ENCODE measurements at places on chromosomes 12 and 14.

DNA sequence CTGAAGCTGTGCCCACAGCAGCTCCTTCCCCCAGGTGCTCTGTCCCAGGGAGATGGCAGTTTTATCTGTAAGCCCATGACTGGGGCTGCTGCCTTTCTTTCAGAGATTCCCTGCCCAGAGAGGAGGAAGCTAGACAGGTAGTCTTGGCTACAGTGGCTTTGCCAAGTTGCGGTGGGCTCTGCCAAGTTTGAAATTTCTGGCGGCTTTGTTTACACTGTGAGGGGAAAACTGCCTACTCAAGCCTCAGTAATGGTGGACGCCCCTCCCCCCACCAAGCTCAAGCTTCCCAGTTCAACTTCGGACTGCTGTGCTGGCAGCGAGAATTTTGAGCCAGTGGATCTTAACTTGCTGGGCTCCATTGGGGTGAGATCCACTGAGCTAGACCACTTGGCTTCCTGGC, 124.7 kb downstream of the MSRB3 start:
- DNase-seq, result no peak

DNA sequence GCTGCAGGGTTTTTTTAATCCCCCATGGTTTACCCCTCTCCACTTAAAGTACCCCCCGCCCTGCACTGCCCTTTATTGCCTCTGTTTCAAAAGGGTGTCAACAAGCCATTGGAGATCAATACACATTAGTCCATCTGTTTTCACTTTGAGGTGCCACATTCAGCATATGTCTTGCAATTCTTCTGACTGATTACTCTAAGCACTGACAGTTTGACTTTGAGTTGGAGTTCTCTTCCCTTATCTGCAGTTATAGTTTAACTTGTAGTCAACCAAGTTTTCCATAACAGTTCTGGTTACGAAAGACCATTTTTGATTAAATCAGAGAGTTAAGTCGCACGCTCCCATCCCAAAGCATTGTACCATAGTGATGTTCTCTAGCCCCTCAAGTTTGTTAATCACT, 260.8 kb upstream of the TBX3 start:
- no peak for DNase-seq

GRCh38 chr12:52496590-52497071, 3.6 kb upstream of the KRT6A start:
- no peak for DNase-seq

GRCh38 chr14:57725399-57726077, 140.4 kb downstream of the SLC35F4 start:
- no peak for DNase-seq

- no peak for DNase-seq
These were observed 53.4 kb upstream of the BDKRB2 start for GRCh38 chr14:96151242-96151641.

- DNase-seq, result no peak
These were observed 319.9 kb downstream of the CACNA1C start for GRCh38 chr12:2372735-2373134.

- no peak for DNase-seq
These were observed 26.0 kb upstream of the TSPAN8 start for GRCh38 chr12:71183846-71184245.
